ENCODE measurements at places on chromosomes 3 and 15.

- no peak for DNase-seq
Measured at GRCh38 chr3:52793702-52794611, 639 bp upstream of the ITIH3 start.

DNA sequence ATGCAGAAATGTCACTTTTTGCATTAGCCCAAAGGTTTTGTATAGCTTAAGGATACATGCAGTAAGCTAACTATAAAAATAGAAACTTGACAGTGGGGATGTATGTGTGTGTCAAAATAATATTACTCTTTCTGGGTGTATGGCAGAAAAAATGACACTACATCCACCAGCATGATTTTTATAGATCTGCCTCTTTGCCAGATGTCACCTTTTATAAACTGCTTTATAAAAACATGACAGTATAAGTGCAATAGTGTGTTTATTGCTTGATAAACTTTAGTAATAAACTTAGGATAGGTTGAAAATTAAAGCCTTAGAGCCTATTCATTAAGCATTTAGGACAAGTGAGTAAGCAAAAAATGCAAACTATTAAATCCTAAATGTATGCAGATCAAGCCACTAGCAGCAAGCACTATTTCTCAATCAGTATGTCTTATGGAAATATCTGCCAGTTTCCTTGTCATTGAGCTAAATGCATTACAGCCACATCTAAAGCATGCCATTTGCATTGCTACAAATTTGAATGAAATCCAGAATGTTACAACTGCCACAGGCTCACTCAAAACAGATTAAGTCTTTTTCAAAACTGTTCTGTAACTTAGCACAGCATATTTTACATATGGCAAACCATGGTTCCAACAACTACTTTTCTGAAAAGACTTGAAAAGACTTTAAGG, 935.0 kb downstream of the FHIT start:
- no peak for DNase-seq

- DNase-seq, result no peak
Measured at GRCh38 chr15:25175789-25176615, 221.2 kb downstream of the SNRPN start.

DNA sequence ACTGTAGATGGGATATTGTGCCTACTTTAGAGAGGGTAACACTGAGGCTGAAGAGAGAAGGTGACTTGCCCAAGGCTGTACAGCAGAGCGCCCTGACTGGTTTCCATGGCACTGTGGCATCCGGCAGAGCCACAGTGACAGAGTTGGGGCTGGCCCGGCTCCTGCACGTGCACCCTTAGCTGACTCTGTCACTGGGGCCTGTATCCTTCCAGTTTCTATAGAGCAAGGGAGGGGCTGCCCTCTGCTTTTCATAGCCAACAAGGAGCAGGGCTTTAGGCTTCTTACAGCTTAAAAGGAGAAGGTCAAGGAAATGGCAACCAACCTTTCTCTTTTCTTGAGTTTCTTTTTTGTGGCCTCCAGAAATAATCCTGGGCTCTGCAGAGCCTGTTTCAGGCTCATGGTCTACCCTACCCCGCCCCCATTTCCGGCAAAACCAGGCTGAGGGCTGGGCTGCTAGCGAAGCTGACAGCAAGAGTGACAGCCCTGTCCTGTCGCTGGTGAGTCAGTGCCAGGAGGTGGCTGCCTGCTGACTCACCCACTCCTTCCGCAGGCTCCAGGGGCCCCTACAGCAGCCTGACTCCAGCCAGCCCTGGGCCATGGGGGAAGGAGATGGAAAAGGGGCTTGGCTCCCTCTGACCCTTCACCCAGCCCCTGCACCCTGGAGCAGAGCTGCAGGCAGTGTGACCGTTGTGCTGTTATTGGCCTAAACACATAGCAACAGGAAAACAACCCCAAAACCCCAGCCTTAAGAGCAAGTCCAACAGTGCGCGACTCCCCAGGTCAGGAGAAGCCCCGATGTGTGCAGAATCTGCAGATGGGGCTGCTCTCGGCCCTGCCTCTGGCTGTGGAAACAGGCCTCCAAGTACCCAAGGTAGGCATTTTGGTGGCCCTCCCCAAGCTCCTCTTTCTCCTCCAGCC, 29.8 kb downstream of the SLC6A6 start:
- no peak for DNase-seq

DNA sequence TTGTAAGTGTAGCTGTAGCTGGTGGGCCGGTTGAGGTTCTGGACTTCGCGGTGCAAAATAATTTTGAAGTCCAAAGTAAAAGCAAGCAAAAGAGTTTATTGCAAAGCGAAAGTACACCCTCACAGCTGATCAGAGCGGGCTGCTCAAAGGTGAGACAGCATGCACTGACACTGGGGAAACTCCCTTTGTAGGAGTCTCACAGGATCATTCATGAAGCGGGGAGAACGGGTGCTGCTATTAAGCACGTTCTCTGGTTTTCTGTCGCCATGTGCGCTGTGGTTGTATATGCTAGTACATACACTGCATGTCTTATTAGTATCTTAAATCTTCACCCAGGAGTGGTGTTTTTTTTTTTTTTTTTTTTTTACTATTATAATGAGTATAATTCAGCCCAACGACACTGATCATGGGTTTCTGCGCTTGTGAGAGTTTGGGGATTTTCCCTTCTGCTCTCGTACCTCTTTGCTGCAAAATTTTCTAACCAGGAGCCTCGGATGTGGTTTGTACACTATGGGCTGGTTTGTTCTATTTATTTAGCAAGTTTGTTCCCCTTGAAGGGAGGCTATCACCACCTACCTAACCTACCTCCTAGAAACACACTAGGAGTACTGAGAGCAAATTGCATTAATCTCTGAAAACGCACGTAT, 1.4 kb upstream of the AP4E1 start:
- DNase-seq, result no peak

- peak; percentile 55 for DNase-seq
Measured at GRCh38 chr3:189317911-189318310, 146.1 kb downstream of the TPRG1 start.

DNA sequence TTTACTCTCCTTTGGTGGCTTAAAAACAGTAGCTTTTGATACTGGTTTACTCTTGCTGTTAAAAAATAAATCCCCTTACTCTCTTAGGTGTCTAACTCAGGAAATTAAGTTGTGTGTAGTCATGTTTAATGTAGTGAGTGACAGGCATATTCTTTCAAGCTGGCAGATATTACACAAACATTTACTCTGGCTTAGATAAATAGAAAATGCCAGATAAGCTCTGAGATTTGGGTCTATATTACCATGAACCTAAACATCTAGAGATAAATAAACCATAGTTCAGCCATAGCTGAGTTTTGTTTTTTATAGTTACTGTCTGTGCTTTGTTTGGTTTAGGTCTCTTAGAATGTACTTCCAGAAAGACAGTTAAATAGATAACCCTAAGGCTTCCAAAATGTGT, 2.4 kb downstream of the SEMA6D start:
- DNase-seq, result no peak

DNA sequence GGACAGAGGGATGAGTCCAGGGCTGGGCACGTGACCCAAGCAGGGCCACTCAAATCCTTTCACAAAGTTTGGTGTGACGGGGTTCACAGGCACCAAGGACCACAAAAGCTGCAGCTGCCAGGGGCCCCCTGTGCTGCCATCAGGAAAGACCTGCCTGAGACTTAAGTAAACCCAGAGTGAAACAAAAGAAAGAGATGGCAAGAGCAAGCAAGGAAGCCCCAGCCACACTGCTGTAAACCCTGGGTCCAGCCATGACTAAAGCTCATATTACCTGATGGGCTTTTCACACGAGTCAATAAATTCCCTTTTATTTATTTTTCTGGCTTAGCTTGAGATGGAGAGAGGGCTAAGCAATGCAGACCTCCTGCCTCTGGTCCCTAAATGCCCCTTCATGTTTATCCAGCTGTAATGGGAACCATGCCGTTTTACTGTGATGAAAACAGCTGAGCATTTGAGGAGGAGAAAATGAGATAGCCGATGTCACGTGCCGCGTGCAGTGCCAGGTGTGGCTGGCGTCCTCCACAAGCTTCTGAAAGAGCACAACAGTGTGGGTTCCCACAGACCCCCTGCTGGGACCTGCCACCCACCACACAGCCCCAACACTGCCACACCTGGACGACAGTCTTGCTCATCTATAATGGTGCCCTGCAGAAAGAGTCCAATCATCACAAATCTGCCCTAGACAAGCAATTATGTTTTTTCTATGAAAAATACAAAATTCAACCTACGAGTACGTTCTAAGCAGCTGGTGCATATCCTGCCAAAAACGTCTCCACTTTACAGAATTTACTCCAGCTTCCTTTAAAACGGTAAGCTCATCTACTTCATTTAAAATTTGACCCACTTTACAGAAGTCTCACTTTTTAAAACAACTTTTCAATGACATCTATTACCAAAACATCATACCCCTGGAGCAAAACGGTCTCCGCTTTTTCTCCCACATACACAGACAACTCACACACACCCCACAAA, 34.2 kb downstream of the ADAMTS17 start:
- no peak for DNase-seq

DNA sequence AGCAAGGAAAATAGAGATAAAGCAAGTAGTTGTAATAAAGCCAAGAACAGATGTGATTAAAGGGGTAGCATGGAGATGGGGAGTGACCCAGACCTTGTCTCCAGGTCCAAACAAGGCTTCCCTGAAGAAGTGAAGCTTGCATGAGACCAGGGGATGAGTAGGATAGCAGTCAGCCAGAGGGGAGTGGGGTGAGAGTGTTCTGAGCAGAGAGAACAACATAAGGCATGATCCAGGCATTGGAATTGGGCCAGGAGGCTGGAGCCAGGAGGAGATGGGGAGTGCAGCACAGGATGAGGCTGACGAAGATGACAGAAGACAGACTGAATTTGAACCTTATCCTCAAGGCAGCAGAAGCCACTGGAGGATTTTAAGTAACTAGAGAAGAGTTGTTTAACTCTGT, 7.2 kb downstream of the TMOD2 start:
- no peak for DNase-seq

- DNase-seq, result no peak
Measured at GRCh38 chr15:94670438-94671034, 439.2 kb downstream of the MCTP2 start.

GRCh38 chr3:127254730-127255129, 33.1 kb downstream of the PRR20G start:
- DNase-seq, result no peak

GRCh38 chr3:40387001-40387894, at the start of gene ENTPD3:
Gene ENTPD3 (plus strand): TSS chr3:40387184. CDS start chr3:40388058, 874 bp downstream.
- no peak for DNase-seq

DNA sequence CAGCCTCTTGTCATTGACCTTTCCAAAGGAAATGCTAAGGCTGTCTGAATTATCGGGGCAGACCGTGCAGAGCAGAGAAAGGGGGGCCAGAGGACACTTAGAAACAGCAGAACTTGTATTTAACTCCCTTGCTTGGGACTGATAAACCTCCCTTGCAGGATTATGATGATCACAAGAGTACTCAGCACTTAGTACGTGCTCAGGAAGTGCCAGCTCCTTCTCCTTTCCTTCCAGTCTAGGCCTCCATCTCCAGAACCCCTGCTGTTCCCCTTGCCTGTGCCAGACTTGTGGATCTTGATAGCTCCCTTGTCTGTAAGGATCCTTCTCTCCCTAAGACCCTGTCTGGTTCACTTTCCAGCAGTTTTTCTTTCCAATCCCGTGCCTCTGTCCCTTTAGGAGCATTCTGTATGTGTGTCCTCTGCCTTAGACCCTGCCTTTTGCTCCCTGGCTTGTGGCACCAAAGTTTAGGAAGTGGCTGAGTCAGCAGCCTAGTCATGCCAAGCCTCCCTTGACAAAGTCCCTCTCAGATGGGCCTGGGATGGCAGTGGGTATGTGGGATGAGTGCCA, 747 bp downstream of the SORD start:
- no peak for DNase-seq

DNA sequence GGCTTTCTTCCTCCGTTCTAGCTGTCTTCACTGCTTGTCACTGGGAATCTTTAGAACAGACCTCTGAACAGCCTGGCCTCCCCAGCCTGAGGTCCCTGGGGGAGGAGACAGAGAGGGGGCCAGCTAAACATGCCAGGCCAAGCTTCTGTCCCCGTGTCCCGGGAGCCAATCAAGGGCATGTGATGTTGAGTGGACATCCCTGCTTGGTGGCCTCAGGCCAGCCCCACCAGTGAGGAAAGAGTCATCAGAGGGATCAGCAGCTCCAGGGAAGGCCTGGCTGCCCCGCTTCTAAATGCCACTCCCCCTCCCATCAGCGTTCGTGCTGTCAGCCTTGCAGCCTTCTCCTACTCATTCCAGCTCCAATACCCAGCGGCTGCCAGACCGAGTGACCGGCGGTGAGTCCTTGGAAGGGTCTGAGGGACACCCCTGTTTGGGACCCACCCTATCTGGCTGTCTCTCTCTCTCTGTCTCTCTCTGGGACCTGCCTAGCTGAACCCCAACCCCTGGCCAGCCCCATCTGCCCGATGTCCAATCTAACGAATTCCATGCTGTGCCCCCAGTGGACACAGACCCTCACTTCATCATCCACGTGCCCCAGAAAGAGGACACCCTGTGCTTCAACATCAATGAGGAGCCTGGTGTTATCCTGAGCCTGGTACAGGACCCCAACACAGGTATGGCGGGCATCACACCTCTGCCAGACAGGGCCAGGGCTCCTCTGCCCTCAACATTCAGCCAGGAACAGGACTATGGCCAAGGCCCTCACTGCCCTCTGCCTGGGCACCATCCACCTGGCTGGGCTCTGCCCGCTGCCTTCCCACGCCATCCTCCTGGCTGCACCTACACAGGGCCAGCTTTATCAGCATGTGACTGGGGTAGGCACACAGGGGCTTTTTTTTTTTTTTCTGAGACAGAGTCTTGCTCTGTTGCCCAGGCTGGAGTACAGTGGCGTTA, 6.6 kb upstream of the ITIH3 start:
- DNase-seq, result no peak

DNA sequence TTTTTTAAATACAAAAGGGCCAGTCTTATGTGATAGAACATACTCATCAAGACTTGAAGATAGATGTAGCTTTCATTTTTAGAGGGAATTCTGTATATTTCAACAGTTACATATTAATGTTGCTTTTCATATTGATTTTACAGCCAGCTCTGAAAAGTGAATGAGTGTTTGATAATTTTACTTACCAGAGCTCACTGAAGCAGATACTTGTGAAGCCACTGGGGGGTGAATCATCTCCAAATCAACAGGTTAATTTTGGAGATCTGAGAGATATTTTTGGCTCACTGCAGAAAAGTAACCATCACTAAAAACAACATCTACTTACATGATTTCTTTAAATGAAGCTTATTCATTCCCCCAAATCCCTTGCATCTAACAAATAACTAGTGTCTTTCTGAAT, 24.7 kb downstream of the TNFAIP8L3 start:
- DNase-seq, result no peak

GRCh38 chr15:64895285-64896065, 16.2 kb upstream of the ANKDD1A start:
- no peak for DNase-seq

DNA sequence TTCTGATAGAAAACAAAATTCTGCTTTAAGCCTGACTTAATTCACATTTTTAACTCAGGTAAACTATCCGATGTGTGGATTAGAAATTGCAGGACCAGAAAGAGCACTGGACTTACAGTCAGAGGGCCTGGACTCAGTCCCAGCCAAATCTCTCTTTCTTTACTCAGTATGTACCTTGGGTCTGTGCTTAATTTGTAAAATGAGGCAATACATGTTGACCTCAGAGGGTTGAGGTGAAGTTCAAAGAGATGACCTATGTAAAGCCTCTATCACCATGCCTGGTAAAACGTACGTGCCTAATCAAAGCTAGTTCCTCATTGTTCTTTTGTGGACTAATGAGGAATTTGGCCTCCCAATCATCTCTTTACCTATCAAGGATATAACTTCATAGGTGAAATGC, 1.9 kb upstream of the BCL2A1 start:
- DNase-seq, result no peak
